ENCODE measurements at places on chromosomes 2 and 18.
A peak's percentile ranks its signal among the peaks of the same experiment; 100 is the strongest.

- DNase-seq = no peak
Observed at GRCh38 chr2:102112692-102113665, 29.6 kb upstream of the IL1R1 start.

DNA sequence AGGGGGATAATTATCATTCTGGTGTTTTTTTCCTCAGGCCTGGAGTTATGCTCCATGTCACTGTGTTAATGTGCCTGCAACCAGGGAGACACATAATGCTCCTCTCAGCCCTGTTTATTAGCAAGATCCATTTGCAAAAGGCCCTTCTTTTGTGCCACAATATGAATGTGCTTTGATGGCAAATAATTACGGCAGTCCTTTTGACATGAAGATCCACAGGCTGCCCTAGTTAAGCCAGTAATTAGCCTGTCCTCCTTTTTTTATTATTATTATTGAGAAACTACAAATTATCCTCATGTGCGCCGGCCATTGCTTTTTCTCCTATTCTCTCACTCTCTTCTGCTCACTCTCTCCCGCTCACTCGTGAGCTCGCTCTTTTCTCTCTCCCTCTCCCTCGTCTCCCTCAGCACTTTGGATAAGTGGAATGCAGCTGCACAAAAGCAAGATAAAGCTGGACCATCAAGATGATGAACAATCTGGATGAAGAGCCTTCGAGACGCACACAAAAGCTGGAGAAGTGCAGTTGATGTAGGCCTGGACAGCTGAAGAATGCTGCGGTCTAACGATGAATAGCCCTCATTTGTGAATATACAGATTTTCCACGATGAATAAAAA, 762.3 kb downstream of the BCL11A start:
- DNase-seq = no peak

GRCh38 chr2:169461143-169461542, 18.2 kb upstream of the BBS5 start:
- DNase-seq = no peak

- no peak for DNase-seq
Observed at GRCh38 chr18:22408059-22408458, 9.7 kb downstream of the CTAGE1 start.

DNA sequence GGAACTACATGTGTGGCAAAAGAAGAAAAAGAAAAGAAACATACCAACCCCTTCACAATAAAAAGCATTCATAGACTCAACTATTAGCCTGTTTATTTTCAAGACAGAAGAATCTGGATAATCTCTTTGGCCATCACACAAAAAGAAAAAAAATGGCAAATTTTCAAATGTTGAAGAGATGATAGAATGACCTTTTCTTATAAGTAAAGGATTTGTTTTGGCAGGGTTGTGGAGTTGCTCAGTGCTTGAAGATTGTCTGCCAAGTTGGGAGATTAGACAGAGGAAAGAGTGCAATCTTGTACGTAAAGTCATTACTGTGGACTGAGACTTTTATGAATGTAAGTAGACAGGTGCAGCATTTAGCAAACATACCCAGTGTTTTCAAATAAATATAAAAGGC, 18.5 kb upstream of the FAM171B start:
- DNase-seq = no peak

DNA sequence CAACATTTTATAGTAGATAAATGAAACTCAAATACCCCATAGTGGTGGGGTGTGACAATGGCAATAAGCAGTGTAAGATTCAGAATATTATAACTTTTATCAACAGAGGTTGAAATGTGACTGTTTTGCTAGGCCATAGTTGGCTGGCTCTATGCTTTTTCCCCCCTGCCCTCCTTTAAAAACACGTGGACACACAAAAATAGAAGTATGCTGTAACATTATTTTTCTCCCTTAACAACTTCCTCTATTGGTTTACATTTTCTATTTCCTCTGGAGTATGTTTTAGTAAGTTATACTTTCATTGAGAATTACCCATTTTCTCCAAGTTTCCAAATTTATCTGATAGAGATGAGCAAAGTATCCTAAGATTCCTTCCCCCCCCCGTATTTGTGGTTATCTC, 31.1 kb downstream of the NDUFAF7 start:
- DNase-seq = peak; percentile 8

DNA sequence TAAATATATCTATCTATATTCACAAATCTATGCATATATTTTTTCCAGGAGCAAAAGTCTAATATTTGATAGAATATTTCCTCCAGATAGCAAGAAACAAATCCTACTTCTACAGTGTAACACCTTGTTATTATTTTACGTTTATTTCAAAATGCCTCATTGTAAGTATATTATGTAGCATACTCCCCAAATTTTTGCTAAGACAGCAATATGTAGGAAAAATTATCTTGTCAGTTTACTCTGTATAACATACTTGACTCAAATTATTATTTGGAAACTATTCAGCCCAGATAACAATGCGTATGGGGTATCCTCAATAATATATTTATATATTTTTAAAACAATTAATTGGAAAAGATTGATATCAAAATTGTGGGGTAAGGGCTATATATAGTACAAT, 313.2 kb downstream of the NR4A2 start:
- DNase-seq = no peak

DNA sequence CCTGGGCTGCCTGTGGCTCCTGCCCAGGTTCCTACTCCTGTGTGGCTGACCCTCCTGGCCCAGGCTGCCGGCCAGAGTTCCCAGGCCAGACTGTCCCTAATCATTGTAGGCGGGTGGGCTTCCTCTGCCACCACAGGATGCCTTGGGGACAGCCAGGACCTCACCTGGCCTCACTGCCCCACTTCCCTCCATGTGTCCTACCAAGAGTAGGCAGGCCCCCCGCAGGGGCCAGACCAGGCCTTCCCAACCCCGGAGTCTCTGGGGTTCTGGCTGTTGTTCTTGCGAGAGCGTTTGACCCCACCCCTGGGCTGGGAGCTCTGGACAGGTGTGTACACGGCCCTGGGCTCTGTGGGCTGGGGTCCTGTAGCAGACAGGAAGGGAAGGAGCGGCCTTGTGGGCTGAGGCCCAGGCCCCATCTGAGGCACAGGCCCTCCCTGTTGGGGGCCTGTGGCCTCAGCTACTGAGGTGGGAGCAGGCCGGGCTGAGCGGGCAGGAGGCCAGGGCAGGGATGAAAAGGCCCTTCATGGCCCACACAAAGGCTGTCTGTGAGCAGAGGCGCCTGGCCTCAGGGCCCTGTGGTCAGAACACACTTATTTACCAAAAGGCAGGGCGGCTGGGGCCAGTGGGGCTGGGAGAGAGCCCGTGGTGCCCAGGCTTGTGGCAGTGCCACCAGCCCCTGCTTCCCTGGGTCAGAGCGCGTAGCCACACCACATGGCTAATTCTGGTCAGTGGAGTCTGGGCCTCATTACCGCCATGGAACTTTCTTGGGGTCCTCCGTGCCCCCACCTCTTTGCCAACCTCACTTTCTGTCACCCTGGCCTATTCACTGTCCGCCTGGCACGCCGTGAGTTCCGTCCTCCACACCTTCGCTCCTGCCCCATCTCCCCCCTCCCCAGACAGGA, 2.0 kb downstream of the SNORC start:
- DNase-seq = no peak

GRCh38 chr2:9112079-9112721, 94.4 kb upstream of the ASAP2 start:
- no peak for DNase-seq

Data from AML-193 (cell line).